ENCODE measurements at places on chromosomes 2 and 18. TPM values are rescaled to one million over a fixed set of nuclear protein-coding genes. Genes with fewer than 3 reads are reported as not detected.

GRCh38 chr2:59912042-59912441, 641.4 kb downstream of the BCL11A start:
- peak; percentile 18 for DNase-seq

GRCh38 chr18:9417073-9417851, 58.1 kb upstream of the RALBP1 start:
- no peak for DNase-seq

DNA sequence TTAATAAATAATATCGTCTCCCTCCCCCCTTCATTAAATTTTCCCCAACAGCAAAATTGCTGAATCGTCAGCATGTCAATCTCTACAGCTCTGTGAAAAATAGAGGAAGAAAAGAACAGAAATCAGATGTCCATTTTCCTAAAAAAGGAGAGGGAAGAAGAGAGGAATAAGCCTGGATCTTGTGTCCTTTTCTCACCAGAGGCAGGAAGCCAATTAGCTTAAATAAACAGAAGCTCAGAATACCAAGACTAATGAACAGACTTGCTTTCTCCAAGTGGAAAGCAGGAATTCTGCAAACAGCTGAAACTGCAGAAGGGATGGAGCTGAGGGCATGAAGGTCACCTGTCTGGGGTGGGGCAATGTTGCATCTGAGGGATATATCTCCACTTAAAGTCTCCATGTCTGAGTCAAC, 265.7 kb downstream of the CCDC85A start:
- no peak for DNase-seq

GRCh38 chr2:11155381-11156035, at the start of gene SLC66A3:
Gene SLC66A3, plus strand, starts transcription at chr2:11155467. Its CDS starts 80 bp downstream, at chr2:11155547.
- no peak for DNase-seq

DNA sequence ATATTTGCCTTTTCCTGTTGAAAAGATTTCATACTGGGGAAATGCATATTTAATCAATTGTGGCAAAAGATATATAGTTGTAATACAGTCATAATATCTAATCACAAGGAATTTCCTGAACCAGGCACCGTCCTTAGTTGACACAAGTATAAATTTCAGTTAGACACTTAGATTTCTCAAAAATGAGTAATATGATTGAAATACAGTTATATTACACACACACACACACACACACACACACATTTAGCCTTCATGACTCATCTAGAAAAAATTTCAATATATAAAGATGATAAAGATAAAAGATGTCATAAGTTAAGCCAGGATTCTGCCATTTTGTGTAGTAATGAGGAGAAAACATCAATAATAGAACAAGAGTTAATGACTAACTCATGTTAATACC, 258.4 kb upstream of the ZNF804A start:
- no peak for DNase-seq

DNA sequence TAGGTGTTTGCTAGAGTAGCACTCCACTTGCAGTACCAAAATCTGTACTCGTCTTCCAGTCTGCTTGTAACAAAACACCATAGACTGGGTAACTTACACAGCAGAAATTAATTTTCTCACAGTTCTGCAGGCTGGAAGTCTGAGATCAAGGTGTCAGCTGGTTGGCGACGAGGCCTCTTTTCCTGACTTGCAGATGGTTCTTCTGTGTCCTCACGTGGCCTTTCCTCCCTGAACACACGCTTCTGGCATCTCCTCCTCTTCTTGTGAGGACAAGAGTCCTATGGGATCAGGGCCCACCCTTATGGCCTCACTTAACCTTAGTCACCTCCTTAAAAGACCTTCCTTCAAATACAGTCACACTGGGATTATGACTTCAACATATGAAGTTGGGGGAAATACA, 493.5 kb upstream of the MYT1L start:
- no peak for DNase-seq

GRCh38 chr2:64317707-64318475, 136.1 kb upstream of the LGALSL start:
- DNase-seq = no peak

DNA sequence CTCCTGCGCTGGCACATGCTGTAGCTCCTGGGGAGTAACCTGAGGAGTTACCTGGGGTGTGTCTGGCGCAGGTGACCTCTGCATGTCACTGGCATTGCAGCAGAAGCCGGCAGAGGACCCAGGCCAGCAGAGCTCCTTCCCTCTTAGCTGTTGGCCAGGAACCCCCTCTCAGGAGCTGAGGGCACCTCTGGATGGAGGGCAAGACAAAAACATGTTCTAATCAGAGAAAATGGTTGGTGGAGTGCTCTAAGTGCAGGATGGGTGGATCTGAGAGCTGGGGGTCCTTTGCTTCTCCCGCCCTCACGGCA, 44.9 kb upstream of the SNTG2 start:
- no peak for DNase-seq

DNA sequence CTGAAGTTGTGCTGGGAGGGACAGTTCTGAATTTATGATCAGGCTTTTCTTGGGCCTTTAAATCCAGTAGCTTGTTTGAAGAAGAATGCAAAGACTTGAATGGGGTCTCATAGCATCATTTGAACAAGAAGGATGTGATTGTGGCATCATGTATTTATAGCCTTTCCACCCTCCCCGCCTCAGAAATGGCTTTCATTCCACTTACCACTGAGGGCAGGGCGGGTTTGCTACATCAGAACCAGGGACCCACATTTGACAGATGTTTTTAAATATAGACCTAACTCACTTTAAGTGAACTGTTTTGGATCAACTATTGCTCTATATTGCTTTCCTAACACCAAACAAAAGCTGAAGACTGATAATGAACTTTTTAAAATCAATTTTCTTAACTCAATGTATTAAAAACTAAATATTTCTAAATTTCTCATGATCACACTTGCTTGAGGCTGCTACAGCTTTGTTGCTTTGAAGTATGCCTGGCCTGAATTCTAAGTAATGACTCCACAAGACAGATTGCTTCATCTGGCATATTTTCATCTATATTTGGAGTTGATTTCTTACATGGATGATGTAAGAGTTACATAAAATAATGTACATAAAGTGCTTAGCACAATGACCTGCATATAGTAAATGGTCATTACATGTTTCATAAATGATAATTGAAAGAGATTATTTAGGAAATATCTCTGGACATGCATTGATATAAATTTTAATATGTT, 1552.9 kb upstream of the SLC39A10 start:
- DNase-seq = no peak

- peak; percentile 51 for DNase-seq
These were observed 37.1 kb upstream of the GPR75 start for GRCh38 chr2:53896864-53897263.

DNA sequence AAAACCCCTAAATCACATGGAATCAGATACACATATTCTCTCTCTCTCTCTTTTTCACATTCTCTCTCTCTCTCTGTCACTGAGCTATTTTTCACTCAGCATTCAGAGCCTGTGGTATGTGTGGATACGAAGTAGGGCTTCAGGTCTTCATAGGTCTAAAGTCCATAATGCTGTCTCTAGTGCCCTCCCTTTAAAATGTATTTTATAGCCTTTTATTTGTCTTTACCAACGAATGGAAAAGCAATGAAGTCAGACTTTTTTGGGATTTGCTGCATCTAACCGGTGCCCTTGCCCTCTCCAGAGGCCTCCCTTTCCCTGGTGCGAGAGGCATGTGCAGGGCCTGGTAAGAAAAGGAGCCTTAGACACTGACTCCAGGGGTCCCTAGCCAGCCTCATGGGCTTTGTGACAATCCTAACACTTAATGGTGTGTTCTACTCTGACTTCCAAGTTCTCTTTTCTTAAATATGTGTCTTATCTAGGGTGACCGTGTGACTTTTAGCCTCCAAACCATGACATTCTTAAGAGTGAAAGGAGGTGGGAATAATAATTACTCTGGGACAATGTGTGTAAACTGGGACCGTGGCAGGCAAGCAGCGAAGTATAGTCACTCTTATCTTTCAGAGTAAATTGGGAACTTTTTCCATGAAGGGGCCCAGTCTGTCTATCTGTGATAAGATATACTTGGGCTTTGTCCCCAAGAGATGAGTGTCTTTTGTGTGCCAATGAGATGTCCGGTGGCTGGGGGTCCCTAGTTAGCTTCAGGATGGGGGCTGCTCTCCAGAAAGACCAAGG, 101.1 kb downstream of the B3GNT2 start:
- no peak for DNase-seq

DNA sequence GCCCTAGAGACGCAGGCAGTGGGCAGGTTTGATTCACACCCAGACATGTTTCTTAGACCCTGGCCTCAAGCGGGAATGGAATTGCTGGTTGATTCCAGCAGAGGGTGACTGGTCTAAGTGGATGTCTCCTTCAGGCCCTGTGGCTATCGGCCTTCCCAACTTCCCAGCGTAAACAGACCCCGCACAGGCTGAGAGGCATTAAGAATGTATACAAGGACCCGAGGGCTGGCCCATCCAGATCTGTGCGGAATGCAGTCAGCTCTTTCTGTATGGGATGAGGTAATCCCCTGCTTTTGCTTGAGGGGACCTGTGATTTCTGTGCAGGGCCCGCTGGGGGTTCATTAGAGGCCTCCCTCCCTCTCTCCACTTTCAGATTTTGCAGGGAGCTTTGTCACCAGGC, 6.5 kb downstream of the ACKR3 start:
- DNase-seq = no peak

- DNase-seq = no peak
These were observed 45.3 kb downstream of the FBLN7 start for GRCh38 chr2:112183327-112184025.

GRCh38 chr2:71538241-71538640, 84.9 kb downstream of the DYSF start:
- no peak for DNase-seq

GRCh38 chr18:66168685-66169235, 417.9 kb downstream of the CDH7 start:
- no peak for DNase-seq

- no peak for DNase-seq
These were observed 100.3 kb downstream of the ASAP2 start for GRCh38 chr2:9306911-9307310.

DNA sequence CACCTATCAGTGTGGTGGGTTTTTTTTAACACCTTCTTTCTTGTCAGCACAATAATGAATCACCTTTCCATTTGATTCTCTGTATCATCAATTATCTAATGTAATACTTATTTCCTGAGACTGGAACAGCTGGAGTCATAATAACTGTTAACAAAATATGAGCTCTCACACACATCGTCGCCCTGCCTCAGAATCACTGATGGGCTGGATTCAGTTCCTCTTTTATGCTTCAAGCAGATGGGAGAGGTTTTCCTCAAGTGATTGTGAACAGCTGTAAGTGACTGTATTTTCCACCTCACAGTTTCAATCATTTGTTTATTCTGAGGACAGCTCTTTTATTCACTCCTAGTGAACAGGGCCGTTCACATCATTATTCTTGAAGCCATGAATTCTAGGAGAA, 330.2 kb downstream of the DSC3 start:
- DNase-seq = no peak

DNA sequence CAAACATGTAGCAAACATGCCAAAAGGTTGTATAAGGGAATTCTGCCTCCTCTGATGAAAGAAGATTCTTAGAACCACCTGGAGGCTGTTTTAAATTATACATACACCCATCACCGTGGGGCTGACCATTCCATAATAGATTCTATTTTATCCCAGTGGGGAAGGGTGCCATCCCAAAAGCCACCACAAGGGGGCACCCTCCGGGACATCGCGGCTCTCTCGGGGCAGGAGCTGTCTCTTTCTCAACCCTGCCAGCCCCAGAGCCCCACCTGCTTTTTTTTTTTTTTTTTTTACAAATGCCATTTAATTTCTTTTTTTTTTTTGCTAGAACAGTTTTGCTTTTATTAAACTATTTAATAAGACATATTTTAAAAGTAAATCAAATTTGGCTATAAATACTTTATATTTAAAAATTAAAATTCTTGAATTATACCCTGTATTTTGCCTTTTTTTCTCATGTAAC, 8.6 kb upstream of the MTCL1 start:
- DNase-seq = peak; percentile 73

GRCh38 chr2:109486711-109487535, 126.8 kb downstream of the SEPTIN10 start:
- no peak for DNase-seq

GRCh38 chr2:28163627-28164279, 228.9 kb upstream of the FOSL2 start:
- no peak for DNase-seq

DNA sequence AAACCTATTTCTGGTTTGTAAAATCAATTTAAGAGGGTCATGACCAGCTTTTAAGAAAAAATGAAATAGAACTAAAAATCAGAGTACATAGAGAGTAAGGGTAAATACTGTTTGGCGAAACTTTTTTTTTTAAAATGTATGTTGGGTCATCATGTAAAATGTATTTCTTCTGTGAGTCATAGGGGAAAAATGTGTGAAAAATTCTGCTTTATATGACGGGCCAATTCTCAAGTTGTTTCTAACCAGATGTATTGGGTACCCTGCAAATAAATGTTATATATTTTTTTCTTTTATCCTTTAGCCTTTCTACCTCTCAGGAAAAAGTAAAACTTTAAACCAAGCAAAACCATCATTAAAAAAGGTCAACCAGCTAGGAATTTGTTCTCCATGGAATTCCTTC, 13.9 kb downstream of the AFTPH start:
- DNase-seq = no peak

DNA sequence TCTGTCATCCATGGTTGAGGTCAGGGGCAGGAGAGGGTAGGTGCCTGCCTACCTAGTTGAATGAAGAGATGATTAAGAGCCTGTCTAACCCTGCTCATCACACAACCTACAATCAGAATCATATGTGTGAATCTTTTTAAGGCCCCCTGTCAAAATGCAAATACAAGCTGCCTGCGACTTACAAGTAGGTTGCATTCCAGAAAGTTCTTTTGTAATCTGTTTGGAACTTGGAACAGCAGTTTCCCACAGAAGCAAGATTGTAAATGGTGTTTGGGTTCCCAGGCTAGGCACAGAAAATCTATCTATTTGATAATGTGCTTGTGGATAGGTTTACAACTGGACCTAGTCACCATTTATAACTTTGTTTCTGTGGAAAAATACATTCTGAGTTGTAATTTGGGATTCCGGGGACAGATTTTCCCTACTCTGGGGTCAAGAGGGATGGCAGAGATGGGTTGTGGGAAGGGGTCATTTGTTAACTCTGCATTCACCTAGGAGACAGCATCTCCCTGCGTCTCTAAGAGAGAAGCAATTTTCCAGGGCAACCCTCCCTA, 4.4 kb downstream of the LIPG start:
- DNase-seq = no peak

DNA sequence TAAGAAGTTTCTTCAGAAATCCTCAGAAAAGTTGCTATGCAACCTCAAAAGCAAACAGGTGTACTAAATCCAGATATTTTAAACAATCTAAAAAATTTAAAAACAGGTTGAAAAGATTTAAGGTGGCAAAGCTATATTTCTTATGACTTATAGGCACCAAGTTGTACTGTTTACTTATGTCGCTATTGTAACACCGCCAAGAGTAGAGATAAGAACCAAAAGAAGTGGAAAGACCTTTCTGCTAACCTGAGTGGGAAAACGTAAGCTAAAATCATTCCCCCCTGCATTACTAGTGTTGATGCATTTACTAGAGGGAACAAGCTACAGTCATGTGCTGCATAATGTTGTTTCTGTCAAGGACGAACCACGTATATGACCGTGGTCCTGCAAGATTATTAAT, 83.1 kb downstream of the TRIP12 start:
- no peak for DNase-seq

The RAX gene
- total RNA-seq = not detected

The APCDD1 gene
- not detected for total RNA-seq

The ESPNL gene
- not detected for total RNA-seq

The IL1RN gene
- total RNA-seq = not detected

The SLC11A1 gene
- under 0.01 TPM for total RNA-seq

The TUBA3E gene
- not detected for total RNA-seq

The ERFE gene
- under 0.01 TPM for total RNA-seq
